AG04450 (cell line): ENCODE measurements at places on chromosomes 7 and 10.
A peak's percentile ranks its signal among the peaks of the same experiment; 100 is the strongest.

GRCh38 chr10:79099898-79100448, 31.2 kb downstream of the ZMIZ1 start:
- no peak for DNase-seq

GRCh38 chr7:139830292-139830691, 1.2 kb downstream of the TBXAS1 start:
- no peak for DNase-seq

DNA sequence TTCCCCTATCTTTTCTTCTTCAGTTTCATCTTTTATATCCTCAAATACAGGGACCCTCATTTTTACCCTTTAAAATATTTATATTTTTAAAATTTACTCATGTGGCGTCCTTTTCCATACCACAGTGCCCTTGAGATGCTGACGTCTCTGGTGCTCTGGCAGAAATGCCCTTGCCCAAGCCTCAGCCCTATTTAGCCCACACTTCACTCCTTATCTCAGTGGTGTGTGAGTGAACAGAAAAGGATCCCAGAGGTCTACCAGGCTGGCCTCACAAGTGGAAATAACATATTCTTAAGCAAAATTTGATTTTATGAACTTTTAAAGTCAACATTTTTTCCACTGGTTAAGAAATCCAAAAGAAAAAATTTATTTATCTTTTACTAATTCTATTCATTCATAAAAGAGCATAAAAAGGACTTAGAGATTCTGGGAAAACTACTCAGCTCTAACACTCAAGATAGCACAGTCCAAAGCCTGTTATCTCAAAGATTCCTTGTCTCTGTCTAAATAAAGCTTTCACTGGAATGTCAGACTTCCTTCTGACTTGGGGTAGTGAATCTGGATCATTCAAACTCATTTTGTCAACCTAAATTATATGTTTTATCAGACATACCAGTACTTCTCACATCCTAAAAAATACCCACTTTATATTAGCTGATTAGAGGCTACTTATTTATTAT, at the start of gene NEBL:
Gene NEBL, minus strand, starts transcription at position 166 of the 680 bp plus-strand sequence. Its CDS starts 106 bp downstream, at position 60.
- no peak for DNase-seq

DNA sequence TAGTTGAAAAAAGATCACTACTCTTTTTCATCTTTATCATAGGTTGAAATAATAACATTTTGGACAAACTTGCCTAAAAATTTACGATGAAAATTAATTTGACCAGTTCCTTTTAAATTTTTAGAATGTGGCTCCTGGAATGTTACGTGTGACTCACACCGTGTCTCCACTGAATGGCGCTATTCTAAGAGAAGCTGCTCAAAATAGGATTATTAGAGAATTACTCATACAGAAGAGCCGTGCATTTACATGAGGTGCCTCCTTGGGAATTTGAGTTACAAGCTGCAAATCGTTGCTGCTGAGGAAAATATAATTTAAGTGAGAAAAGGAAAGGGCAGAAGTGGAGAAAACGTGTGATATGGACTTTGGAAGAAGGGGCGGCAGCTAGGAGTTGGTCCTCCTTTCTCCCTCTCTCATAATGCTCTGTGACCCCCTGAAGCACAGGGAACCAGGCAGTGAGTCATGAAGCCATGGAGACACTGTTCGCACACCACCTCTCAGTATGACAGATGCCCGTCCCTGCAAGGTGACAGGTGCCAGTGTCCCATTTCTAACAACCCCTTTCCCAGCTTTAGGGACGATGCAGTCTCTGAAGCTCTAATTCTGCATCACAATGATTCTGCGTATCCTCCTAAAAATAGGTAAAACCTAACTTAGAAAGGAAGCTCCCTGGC, 323.2 kb upstream of the COBL start:
- DNase-seq, result no peak

DNA sequence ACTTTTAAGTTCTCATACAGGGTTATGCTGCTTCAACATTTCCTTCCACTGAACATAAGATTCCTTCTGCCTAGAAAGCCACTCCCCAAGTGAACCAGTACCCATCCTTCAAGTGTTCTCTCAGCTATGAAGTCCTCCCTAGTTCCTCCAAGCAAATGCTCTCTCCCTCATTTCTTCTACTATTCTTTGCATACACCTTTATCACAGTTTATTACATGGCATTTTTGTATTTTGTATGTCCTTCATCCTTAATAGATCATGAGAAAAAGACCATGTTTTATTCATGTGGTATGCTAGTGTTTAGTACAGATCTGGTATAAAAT, 1.9 kb downstream of the SYPL1 start:
- DNase-seq, result no peak

GRCh38 chr10:120521880-120522279, 64.9 kb downstream of the PLPP4 start:
- no peak for DNase-seq

DNA sequence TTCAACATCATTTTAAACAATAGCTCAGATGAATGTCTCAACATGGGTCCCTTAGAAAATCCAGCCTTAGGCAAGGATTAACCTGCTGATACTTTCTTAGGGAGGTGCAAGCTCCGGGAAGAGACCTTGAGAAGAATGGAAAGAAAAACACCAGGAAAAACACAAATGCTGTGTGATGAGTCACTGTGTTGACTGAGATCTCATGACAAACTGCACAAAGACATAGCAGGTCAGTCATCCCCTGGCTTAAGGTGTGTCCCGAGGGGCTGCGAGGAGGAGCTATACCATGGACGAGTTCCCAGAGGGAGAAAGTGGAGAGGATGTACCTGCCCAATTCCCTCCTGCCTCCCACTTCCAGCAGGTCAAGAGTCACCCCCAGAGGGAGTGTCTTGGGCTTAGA, 98.0 kb downstream of the TEX36 start:
- DNase-seq, result no peak

GRCh38 chr7:124162667-124163066, 129.8 kb upstream of the TMEM229A start:
- no peak for DNase-seq

GRCh38 chr7:30032310-30033125, 4.3 kb downstream of the PLEKHA8 start:
- peak; percentile 68 for DNase-seq

DNA sequence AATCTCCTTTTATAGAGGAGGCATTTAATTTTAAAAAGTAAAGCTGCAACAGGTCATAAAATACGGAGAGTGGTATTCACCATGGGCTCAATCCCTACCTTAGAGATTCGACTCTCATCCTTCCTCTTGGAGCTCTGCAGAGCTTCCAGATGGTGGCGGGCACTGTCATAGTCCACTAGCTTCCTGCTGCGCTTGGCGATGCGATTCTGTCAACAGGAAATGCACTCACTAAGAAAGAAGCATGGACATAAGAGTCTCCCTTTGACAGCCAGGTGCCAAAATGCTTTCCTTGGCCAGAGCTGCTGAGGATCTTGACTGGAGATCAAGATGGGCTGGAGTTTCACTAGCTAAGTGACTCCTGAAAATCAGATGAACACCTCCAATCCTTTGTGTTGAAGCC, 154.4 kb downstream of the AMPH start:
- no peak for DNase-seq

GRCh38 chr7:75039709-75040108, 33.9 kb downstream of the RCC1L start:
- DNase-seq, result no peak

DNA sequence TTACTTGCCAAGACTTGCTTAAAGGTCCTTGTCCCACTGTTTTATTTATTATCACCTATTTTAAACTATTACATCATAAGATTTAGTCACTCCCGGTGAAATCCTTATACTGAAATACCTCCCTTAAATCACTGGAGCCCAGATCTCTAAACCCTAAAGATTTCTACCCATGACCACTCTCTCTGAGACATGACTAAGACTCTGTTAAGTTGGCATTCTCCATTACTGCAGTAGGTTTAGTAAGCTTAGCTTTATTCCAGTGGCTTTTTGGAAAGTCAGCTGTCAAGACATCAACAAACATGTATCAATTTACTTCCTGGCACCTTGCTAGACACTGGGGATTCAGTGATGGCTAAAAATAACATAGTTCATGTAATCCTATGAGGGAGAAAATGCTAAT, 874.2 kb downstream of the KCNMA1 start:
- DNase-seq, result no peak

DNA sequence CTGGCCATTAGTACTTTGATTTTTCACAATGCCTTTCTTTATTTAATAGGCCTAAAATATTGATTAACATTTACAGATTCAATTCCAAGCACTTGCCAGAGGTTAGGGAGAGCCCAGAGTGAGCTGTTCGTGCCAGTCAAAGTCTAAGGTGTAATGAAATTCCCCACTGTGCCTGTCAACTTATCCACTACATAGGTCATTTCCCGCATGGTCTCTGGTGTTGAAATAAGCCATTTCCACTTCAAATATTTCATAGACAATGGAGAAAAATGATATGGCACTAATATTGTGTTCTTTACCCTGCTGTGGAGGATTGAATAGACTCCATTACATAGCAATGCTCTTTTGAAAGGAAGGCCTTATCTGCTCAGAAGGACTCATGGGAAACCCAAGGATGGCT, 978.1 kb upstream of the CELF2 start:
- DNase-seq, result no peak

- DNase-seq, result no peak
Observed at GRCh38 chr7:42869131-42870020, 42.5 kb downstream of the C7orf25 start.

DNA sequence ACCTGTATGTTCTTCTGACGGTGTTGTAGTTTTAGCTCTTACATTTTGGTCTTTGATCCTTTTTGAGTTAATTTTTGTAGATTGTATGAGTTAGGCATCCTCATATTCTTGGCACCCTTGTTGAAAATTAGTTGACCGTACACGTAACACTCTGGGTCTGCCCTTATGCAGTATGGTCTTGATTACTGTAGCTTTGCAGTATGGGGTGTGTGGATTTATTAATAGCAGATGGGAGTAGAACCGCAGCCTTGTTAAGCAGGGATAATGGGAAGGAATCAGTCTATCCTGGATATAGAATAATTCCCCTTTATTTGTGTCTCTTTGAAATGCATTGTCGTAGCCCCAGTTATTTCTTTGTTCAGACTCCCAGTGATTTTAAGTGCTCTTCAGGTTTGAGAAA, 95.5 kb downstream of the UBE3C start:
- DNase-seq, result no peak
